ENCODE measurements at places on chromosomes 3 and 15.

DNA sequence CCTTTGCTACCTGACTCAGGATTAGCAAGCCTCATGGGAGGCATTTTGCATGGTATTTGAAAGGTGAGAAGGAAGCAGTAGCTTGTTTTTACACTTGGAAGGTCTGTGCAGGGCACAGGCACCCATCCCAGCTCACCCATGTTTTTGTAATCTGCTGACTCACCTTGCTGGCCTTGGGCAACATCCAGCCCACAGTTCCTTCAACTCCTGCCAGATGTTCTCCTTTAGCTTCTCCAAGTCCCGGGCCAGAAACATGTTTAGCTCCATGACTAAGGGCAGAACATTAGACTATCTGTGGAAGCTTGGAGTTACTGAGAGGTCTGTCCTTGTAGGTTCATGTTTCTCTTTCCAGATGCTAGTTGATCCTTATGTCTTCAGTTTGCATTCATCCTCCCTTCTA is 12.4 kb upstream of the ZNF770 start:
- DNase-seq, result no peak

GRCh38 chr3:191528589-191528988 is 67.6 kb downstream of the PYDC2 start:
- DNase-seq, result no peak

GRCh38 chr3:28125342-28125741 is 116.1 kb upstream of the CMC1 start:
- DNase-seq, result no peak

DNA sequence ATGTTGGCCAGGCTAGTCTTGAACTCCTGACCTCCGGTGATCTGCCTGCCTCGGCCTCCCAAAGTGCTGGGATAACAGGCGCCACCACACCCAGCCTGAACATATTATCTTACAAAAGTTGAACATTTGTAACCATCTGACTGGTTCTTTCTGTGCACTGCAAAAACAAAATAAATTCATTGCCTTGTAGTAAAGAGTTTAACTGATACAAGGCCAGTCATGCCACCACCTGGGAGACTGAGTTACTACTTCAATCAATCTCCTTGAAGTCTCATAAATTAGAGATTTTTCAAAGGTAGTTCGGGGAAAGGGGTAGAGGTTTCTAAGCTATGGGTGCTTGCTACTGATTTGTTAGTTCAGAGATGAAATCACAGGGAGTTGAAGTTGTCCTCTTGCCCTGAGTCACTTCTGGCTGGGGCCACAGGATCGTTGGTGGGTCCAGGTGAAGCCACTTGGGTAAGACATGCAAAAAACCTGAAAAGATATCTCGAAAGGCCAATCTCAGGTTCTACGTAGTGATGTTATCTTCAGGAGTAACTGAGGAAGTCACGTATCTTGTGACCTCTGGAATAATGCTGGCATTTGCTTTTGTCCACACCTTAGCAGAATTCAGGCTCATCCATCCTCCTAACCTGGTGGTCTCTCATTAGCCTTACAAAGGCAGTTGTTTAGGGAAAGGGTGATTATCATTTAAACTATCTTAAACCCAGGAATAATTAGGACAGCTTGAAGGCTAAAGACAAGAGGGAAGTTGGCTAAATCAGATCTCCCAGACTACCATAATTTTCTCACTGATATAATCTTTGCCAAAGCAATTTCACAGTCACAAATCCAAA is 33.7 kb downstream of the ZBTB11 start:
- DNase-seq, result no peak

DNA sequence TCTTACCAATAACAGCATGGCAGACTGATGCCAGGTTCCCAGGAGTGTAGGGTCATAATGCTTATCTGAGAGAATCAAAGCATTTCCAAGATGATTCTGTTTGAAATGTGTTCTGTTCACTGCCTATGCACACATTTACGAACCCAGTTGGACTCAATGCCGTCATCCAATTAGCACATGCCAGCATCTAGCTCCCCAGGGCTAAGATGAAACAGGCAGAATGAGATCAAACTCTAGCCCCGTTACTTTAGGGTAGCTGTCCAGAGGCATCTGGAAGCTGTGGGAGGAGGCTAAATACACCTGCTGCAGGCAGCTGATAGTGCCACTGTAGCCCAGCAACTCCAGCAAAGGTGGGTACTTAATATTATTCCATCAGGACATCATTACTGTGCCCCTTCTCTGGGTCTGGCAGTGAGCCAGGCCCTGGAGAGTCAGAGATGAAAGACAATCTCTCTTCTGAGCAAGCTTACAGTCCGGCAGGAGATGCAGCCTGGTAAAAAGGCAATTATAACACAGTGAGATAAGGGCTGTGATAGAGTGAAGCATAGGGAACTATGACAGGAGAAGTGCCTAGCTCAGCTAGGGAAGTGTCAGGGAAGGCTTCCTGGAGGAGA is 156.4 kb upstream of the PPP2R3A start:
- no peak for DNase-seq

DNA sequence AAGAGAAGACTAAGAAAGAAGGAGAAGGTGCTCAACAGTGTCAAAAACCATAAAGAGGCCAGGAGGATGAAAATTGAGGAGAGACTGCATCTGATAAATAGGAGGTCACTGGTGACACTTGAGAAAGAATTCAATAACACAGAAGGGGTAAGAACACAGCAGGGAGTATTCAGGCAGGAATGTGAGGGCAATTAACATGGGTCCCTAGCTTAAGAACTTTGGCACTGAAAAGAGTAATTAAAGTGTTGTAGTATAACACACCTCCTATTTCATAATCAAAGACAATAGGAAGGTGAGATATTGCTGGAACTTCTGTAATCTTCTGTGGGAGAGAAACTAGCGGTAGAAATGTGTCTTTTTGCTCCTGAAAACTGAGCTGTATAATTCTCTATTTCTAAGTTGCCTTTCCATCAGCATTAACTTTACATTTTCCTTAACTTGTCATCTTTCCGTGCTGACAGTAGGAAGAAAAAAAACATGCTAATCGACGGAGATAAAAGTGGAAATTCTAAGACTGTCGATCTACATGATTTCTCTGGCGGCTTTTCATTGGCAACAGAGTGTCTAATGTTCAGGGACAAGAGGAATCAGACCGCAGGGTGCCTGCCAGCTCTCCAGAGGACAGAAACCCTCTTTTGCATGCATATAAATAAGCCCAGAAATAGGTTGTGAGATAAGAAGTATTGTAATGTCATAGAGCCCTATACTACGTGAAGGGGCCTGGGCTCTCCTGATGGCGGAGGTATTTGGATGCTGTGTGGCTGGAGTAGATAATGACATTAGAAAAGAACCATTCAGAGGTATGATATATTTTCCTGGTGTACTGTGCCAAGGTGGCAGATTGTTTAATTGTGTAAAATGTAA is 147.9 kb upstream of the GAP43 start:
- DNase-seq, result no peak

DNA sequence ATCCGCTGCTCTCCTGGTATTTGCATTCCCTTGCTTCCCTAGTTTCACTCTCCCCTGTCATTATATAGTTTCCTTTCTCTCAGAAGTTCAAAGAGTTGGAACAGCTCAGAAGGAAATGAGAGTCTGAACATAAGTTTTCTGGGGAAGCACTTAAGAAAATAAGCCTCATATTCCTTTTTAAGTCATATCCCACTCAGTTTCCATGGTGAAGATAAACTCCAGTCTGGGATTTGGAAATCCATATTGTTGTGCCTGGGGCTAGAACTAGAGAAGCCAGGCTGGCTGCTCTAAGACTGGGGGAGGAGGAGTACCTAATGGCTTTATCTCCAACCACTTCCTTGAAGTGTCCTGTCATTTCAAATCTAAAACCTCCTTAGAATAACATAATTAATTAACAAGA is 134.2 kb upstream of the ALCAM start:
- no peak for DNase-seq

GRCh38 chr3:171339598-171339997 is 120.6 kb downstream of the TNIK start:
- DNase-seq, result no peak

- no peak for DNase-seq
These were observed 344.9 kb downstream of the LRRC3B start for GRCh38 chr3:26967501-26967900.

- no peak for DNase-seq
These were observed 296.8 kb downstream of the OTOL1 start for GRCh38 chr3:161793194-161793930.

DNA sequence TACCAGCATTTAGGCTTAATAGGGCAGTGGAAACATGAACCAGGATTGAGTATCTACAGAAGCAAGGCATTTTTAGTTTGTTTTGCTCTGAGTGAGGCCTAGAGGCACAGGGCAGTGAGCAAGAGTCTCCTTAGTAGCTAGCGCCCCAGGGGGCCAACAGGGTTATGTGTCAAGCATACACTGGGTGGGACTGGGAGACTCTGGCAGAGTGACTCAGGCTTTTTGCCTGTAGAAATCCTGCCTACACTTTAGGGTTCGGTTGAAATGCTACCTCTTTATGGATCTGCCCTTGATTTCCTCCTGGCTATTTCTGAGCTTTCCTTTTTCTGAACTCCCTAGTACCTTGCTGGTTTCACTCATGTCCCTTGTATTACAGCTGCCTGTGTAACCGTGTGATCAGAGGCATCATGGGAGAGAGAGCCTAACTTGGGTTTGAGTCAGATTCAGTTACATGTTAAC is 72.2 kb downstream of the TOP2B start:
- DNase-seq, result no peak

DNA sequence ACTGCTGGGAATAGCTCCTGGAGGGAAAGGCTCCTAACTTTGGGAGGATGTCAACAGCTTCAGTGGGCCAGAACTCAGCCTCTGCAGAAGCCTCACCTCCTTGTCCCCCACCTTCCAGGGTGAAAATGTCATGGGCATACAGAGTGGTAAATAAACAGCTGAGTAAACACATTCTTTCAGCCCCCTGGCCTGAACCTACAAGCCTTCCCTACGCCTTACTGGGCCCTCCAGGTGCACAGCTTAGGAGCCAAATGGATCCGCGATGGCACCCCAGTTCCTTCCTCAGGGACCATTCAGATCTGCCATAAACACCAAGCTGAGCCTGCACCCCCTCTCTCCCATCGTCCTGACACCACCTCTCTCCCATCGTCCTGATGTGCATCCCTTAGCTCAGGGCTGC is 126.2 kb upstream of the IGF1R start:
- no peak for DNase-seq

DNA sequence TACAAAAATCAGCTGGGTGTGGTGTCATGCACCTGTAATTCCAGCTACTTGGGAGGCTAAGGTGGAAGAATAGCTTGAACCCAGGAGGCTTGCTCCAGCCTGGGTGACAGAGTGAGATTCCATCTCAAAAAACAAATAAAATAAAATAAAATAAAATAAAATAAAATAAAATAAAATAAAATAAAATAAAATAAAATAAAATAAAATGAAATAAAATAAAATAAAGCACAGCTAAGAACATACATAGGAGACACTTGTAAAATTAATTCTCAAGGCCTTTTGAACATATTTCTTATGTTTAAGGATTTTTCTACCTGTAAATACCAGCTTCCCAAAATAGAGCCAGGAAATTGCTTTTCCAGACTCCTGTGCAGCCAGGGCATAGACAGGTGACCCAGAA is 703.0 kb downstream of the ZPLD1 start:
- no peak for DNase-seq

- DNase-seq, result no peak
These were observed 682.5 kb downstream of the GRM7 start for GRCh38 chr3:7543294-7543880.

GRCh38 chr3:94146455-94146854 is 83.6 kb downstream of the NSUN3 start:
- no peak for DNase-seq

DNA sequence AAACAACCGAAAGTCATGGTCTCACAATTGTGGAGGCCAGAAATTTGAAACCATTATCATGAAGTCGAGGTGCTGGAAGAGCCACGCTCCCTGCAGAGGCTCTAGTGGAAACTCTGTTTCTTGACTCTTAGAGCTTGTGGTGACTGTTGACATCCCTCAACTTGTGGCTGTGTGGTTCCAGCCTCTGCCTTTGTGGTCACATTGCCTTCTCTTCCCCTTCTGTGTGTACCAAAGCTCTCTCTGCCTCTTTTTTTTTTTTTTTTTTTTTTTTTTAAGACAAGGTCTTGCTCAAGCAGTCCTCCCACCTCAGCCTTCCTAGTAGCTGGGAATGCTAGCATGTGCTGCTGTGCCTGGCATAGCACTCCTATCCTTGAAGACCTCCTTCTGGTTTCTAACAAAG is 48.7 kb upstream of the CRTC3 start:
- no peak for DNase-seq

All from left renal cortex interstitium (tissue), 4 donors.